ENCODE measurements at places on chromosomes 7 and 10. TPM values are rescaled to one million over a fixed set of nuclear protein-coding genes. Genes with fewer than 3 reads are reported as not detected.
A peak's percentile ranks its signal among the peaks of the same experiment; 100 is the strongest.

The GNGT1 gene
- polyA plus RNA-seq: not detected

DNA sequence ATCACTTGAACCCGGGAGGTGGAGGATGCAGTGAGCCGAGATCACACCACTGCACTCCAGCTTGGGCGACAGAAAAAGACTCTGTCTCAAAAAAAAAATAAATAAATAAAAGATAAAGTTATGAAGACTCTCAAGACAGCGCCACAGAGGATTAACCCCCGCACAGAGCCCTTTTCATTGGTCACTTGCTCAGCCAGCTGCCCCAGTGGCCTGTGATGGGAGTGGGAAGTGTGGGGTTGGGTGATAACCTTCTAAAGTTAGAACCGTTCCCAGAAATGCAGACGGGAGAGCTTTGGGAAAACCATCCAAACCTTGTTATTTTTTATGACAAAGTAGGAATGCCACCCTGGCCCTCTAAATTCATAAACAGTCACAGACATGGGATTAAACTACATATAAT, 57.4 kb downstream of the PARP12 start:
- H3K4me3 ChIP-seq: no peak overlapping the region
- peak; percentile 53 for DNase-seq
- peaks cover 15% of the 10 kb centered on the region for H3K27me3 ChIP-seq
- no peak overlapping the region for H3K27ac ChIP-seq

GRCh38 chr7:92834507-92835260, 1.7 kb downstream of the CDK6 start:
- peak overlapping the region; percentile 56 for H3K4me3 ChIP-seq
- H3K27me3 ChIP-seq: no peaks in the 10 kb centered on the region
- peak overlapping the region; percentile 90 for H3K27ac ChIP-seq
- no peaks in the 10 kb centered on the region for H3K4me1 ChIP-seq
- peak; percentile 42 for DNase-seq

- H3K27ac ChIP-seq: no peak overlapping the region
- H3K36me3 ChIP-seq: no peaks in the 10 kb centered on the region
- DNase-seq: no peak
- H3K27me3 ChIP-seq: no peaks in the 10 kb centered on the region
- no peaks in the 10 kb centered on the region for H3K4me1 ChIP-seq
- no peak overlapping the region for H3K4me3 ChIP-seq
Observed at GRCh38 chr7:137423321-137423720, 79.8 kb upstream of the PTN start.

DNA sequence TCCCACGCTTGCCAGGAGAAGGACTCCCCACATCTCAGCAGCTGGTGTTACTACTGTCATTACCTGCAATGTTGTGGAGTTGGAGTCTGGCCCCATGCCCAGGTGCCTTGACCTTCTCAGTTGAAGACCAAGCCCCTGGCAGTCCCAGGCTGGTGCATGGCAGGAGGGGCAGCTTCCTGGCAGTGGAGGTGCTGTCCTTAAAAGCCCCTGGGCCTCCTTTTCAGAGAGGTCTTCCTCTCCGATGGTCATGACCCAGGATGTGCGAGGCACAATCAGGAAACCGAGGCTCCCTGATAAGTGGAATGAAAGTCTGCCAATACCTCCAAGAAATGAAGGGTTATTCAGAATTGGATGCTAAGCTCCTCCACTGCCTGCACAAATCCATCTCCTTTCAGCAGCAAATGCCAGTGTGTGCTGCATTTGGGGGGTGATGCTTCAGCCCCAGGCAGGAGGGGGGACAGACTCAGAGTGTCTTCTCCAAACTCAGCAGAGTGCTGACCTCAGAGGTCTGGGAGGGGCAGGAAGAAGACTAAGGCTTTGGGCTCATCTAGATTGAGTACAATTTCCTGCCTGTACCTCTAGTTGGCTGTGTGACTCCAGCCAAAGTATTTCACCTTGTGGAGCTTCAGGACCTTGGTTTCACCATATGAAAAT, 97.0 kb upstream of the DDC start:
- peaks cover 54% of the 10 kb centered on the region for H3K36me3 ChIP-seq
- H3K27me3 ChIP-seq: no peaks in the 10 kb centered on the region
- no peak overlapping the region for H3K4me3 ChIP-seq

The PURB gene
- polyA plus RNA-seq: 8.8 TPM

GRCh38 chr10:59126991-59127390, 49.5 kb upstream of the PHYHIPL start:
- no peaks in the 10 kb centered on the region for H3K36me3 ChIP-seq
- no peaks in the 10 kb centered on the region for H3K4me1 ChIP-seq
- DNase-seq: no peak

The WDFY4 gene
- not detected for polyA plus RNA-seq

- H3K4me1 ChIP-seq: no peaks in the 10 kb centered on the region
- DNase-seq: no peak
Observed at GRCh38 chr7:2000153-2000687, 232.5 kb downstream of the MAD1L1 start.

DNA sequence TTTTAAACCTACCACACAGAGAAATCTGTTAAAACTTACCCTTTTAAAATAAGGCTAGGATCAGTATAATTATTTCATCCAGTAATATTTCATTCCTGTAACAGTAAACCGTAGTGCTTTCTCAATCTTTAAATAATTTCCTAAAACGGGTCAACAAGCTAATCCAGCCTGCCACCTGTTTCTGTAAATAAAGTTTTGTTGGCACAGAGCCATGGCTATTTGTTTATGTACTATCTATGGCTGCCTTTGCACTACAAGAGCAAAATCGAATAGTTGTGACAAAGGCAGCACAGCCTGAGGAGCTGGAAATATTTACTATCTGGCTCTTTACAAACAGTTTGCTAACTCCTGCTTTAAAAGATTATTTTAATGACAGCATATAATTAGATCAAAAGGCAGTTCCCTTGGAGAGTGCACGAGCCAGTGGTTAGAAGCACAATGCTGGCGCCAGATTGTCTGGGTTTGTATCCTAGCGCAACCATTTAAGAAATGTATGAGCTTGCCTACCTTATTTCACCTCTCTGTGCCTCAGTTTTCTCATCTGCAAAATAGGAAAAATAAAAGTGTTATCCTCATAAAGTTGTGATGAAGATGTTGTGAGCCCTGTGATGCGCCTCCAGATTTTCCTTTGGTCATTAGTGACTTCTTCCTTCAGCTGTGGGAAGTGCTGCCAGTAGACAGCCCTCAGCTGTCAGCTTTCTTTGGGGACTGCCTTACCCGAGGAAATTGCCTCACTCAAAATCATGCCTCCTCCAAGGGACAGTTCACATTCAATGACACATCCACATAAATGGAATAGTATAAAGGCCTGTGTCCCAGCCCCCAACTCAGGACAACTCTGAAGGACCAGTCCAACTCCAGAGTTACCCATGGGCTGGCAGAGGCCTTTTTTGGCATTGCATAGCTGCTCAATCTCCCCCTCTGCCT, 11.8 kb upstream of the MIOS start:
- H3K27ac ChIP-seq: no peak overlapping the region
- H3K4me3 ChIP-seq: no peak overlapping the region
- H3K36me3 ChIP-seq: no peaks in the 10 kb centered on the region
- peaks cover 4% of the 10 kb centered on the region for H3K4me1 ChIP-seq
- no peak for DNase-seq

The ADAM22 gene
- polyA plus RNA-seq: 0.07 TPM

The RET gene
- not detected for polyA plus RNA-seq

DNA sequence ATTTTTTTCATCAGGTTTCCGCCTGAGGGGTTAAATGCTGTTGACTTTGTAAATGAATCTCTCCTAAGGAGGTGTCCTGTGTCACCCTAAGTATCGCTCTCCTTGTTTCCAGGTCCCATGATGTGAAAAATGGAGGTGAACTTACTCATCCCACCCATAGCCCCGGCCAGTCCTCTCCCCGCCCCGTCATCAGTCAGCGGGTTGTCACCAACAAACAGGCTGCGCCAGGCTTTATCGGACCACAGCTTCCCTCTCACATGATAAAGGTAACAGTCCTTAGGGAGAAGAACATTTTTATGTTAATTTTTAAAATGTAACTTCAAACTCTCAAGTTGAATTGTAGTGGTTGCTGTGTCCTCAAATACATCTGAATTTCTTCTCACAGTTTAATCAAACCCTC, 116.5 kb downstream of the ANKRD61 start:
- H3K27me3 ChIP-seq: no peaks in the 10 kb centered on the region
- H3K4me3 ChIP-seq: no peak overlapping the region
- peak; percentile 7 for DNase-seq

The TMEM184A gene
- not detected for polyA plus RNA-seq

The STEAP1 gene
- polyA plus RNA-seq: 6.8 TPM

DNA sequence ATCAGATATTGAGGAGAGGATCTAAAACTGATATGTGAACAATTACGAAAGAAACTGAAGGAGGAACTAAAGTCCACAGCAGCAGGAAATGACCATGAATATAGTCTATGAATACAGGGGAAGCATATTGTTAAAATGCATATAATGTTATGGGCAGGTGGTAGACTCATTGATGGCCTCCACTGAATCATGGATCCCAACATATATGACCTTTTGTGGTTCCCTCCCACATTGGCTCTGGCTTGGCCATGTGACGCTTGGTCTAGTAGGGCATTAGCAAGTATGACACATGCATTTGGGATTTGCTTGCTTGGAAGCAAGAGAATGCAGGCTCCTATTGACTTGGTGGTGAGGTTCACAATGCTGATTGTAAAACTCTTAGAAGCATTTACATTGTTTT, 55.2 kb upstream of the RAB18 start:
- H3K27me3 ChIP-seq: no peaks in the 10 kb centered on the region
- no peak overlapping the region for H3K4me3 ChIP-seq
- no peaks in the 10 kb centered on the region for H3K4me1 ChIP-seq
- H3K36me3 ChIP-seq: no peaks in the 10 kb centered on the region
- no peak for DNase-seq
- no peak overlapping the region for H3K27ac ChIP-seq
